Psoas muscle (tissue), 8 donors: ENCODE measurements at places on chromosomes 2 and 18.

DNA sequence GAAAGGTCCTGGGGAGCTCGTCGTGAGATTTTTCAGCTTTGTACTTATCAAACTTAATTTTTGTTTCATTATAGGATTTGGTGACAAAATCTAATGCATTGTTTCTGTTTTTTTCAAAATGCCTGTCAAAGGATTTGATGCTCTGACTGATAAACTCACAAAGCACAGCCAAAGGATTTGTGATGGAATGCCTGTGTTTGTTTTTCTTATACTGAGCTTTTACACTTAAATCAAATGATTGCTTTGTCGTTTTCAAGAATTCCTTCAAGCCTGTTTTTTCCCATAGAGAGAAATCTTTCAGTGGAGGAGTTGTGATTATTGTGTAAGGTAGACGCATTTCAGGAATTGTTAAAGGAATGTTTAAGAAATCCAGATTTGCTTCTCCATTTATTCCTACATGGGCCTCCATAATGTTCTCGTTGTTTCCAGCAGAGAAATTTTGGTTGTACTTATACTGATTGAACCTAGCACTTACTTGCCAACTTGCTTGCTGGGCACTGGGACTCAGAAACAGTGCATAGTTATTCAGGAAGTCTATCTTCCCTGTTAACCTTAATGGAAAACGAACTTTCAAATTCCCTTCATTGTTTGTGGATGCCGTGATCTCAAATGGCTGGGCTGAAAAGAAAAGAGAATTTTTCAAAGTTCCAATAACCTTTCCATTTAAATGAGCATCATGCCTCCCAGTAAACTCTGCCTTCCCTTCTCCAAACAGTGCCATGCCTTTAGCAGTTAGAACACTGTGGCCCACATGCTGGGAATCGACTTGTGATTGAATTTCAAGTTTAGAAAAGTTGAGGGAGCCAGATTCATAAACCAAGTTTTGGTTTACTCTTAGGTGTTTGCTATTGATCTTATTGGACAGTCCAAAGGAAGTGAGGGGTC, 36.5 kb downstream of the APOB start:
- no peak for DNase-seq

GRCh38 chr2:233839447-233839820, 14.9 kb downstream of the HJURP start:
- DNase-seq: no peak

DNA sequence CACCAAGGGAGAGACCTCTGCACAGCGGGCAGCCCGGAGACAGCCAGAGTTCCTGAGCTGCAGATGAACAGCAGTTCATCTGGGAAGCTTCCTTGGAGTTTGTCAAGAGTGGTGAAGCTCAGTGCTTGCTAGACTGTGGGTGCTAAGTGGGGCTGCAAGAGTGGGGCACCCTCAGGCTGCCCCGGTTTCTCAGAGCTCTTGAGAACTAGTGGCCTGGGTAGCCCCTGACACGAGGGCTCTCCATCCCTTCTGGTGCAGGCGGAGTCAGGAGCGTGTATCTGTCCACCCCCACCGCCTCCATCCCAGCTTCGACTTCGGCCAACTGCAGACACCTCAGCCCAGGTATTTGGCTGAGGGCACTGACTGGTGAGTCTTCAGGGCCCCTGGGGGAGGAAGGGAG, 222.0 kb downstream of the LOXHD1 start:
- no peak for DNase-seq

- DNase-seq: no peak
Measured at GRCh38 chr2:237327175-237327950, 86.6 kb downstream of the COL6A3 start.

- DNase-seq: no peak
Measured at GRCh38 chr2:225668606-225669266, 269.2 kb downstream of the NYAP2 start.

- no peak for DNase-seq
Measured at GRCh38 chr2:233060980-233061590, 943 bp downstream of the INPP5D start.

GRCh38 chr2:48530033-48530811, at the start of gene STON1:
TSS of gene STON1 (plus strand) at chr2:48530154. CDS start at chr2:48580634, 50,480 bp downstream.
- peak; percentile 45 for DNase-seq

DNA sequence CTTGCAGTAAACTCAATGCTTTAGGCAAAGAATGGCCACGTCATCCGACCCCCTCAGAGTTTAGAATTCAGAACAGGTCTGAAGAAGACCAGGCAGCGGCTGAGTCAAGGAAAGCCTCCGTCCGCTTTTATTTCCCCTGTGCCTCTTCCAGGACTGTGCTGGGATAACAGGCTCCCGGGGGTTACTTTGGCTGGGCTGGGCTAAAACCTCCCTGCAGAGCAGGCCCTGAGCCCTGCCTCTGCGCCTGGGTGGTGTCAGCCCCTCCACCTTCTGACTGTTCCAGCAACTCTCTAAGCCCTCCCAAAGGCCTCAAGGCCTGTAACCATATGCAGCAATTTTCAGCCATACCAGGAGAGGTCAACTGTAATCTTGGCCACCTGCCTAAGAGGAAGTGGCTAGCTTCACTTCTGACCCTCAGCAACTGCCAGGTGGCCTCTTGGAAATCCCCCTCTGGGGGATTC, 166.5 kb downstream of the RPIA start:
- DNase-seq: no peak

DNA sequence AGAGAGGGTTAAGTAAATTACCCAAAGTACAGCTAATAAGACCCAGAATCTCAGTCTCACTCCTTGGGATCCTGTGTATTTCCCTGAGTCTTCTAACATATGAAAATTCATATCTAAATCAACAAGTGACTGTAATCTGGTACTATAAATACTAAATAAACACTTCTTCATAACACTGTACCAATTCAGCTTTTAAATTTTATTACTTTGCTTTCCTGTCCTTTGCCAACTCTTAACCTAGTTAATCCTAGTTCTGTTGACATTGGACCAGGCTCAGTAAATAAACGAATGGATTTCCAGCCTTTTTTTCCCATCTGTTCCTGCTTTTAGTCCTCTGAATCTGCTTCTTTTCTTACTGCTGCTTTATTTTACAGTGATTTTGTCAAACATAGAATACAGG, 13.8 kb downstream of the MRPL35 start:
- DNase-seq: no peak

DNA sequence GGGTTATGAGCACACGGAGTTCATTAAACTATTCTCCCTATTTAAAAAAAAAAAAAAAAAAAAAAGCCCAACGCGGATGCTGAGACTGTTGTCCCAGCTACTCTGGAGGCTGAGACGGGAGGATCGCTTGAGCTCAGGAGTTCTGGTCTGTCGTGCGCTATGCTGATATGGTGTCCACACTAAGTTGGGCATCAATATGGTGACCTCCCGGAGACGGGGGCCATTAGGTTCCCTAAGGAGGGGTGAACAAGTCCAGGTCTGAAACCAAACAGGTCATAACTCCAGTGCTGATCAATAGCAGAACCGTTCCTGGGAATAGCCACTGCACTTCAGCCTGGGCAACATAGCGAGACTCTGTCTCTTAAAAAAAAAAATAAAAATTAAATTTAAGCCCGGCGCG, 12.9 kb upstream of the ANKRD53 start:
- DNase-seq: no peak

DNA sequence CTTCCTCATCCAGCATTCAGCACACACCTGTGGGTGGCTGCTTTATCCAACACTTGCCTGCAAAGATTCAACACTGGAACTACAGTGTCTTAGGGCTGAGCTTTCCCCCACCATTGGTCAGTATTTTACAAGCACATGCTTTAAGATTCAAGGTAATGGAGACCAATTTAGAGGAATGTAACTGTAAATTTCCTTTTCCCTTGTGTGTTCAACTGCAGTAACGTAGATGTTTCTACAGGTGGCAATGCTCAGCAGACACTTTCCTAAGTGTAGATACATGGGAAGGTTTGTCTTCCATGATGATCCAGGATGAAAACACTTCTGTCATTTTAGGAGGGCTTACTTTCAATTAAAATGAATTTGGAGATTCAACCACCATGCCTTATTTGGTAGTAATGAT, 143.6 kb upstream of the PXDN start:
- no peak for DNase-seq
